ENCODE measurements at places on chromosomes 2 and 18.
A peak's percentile ranks its signal among the peaks of the same experiment; 100 is the strongest.

GRCh38 chr2:152240559-152241231 is 65.1 kb upstream of the STAM2 start:
- no peak for DNase-seq

DNA sequence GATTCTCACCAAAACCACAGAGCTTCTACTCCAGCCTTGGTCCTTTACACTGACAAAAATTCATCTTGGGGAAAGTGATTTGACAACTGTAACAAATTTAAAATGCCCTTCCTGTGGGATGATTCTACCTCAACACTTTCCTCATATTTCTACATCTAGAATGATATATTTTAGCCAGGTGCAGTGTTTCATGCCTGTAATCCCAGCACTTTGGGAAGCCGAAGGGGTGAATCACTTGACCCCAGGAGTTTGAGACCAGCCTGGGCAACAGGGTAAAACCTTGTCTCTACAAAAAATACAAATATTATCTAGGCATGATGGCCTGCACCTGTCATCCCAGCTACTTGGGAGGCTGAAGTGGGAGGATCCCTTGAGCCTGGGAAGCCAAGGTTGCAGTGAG is 408.6 kb downstream of the CDH7 start:
- no peak for DNase-seq

- DNase-seq: no peak
Measured at GRCh38 chr2:99067871-99068625, 73.5 kb upstream of the C2orf15 start.

- DNase-seq: no peak
Measured at GRCh38 chr2:113134717-113135116, 7.3 kb downstream of the IL1RN start.

GRCh38 chr2:65003037-65003436 is 13.8 kb downstream of the SLC1A4 start:
- DNase-seq: no peak

DNA sequence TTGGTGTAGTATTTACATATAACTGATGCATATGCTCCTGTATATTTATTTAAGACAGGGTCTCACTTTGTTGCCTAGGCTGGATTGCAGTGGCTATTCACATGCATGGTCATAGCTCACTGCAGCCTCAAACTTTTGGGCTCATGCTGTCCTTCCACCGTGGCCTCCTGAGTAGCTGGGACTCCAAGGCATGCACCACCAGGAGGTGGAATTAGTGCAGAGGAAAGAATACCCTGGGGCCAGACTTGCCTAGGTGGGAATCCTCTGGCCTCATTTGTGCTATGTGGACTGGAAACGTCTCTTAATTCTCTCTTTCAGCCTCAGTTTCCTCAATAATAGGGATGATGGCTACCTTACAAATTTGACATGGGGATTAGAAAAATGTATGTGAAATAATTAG is 2.3 kb downstream of the CEP192 start:
- no peak for DNase-seq

DNA sequence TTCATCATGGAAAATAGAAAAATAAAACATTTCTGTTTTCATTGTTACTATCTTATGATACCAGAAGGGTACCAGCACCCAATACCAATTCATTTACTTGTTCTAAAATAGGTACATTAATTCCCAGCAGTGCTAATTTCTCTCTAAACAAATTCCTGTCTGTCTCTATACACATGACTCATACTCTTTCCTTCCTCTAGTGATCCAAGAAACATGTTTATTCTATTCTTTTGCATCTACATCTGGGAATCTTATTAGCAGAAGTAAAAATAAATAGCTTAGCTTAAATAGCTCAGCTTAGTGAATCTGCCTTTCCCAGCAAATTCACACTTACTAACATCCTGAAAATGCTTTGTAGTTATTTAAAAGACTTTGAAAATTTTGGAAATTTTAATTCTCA is 84.5 kb upstream of the MAPRE2 start:
- no peak for DNase-seq

GRCh38 chr18:73245345-73245744 is 377.6 kb upstream of the NETO1 start:
- no peak for DNase-seq

DNA sequence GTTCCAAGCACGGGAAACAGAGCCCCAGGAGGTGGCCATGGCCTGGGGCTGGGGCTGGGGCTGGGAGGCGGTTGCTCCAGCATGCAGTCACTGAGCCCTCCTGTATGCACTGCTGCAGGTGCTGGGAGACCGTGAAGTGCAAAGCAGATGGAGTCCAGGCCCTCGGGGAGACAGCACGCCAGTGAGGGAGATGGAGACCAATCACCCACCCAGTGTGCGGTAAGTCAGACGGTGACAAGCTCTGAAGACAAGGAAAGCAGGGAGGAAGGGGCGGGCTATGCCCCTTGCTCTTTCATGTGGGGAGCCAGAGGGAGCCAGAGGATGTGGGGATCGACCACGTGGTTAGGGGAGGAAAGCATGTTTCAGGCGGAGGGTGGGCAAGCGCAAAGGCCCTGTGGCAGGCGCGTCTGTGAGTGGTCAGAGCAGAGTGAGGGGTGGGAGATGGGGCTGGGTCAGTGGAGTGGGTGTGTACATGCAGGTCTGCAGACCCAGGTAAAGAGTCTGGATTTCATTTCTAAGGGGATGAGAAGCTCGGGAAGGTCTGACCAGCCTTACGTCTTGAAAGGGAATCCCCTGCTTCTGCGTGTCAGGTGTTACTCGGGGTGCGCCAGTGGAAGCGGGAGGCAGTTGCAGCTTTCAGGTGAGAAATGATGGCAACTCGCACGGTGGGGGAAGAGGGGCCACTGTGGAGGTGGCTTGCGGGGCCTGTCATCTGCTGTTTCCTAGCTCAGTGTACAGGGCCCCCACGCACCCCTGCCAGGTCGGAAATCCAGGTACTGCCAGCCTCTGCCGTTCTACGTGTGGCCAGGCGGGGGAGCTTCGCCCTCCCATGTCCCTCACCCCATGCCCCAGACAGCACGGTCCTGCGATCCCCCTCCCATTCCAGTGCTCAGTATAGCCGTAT is 19.4 kb downstream of the RRM2 start:
- DNase-seq: peak; percentile 53

DNA sequence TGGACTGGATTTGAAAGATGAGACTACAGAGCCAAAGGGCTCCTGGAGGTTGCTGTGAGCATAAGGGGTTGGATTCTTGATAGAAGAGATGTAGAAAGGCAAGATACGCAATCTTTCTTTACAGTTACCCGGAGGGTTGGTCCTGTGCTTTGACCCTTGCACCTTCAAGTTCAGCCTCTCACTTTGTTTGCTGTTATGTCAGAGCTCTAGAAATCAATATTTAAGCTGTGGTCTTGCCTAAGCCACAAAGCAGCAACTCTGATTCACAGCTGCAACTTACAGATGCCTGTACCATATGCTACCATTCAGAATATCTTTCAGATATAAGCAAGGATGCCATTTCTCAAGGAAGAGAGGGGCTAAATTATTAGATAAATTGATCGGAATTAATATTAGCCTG is 943.1 kb upstream of the LRRTM1 start:
- no peak for DNase-seq

DNA sequence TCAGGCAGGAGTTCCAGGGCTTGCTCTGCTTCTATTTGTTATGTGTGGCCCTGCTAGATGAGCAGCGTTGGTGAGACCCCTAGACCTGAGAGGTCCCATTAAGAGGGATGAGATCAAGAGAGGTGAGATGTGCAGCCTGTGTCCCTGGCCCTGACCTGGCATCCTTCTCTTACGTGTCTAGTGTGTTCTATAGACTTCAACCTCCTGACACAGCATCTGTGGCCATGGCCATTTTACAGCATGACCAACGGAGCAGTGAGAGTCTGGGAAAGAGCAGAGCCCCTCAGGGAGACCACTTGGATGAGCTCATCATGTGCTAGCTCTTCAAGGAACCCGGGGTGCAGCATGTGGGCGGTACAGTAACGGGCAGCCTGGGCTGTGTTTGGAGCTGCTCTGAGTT is 32.7 kb upstream of the ASPRV1 start:
- no peak for DNase-seq

GRCh38 chr2:101440127-101440738 is 34.7 kb downstream of the RFX8 start:
- DNase-seq: no peak

GRCh38 chr18:63152096-63152495 is 167.5 kb downstream of the BCL2 start:
- DNase-seq: no peak

- DNase-seq: peak; percentile 37
Measured at GRCh38 chr2:131093696-131094462, 619 bp upstream of the FAM168B start.

DNA sequence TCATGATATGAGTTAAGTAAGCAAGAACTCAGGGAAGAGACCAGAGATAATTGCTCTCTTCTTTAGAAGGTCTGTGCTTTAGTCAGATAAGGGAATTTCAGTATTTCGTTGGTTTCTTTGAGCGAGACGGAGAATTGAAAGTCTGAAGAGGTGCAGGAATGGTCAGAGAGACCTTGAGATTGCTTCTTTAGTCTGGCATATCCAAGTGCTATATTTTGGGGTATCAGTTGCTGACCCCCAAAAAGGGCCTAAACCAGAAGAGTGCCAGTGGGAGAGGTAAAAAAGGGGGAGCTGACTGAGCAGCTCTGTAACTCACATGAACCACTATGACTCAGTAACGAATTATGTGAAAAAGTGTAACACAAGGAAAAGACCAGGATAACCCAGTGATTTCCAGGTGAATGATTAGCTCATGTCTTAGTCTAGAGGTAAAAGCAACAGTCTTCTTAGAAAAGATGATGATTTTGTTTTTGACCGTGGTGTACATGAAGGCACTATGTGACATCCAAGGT is 932.9 kb downstream of the TDRD15 start:
- DNase-seq: no peak

DNA sequence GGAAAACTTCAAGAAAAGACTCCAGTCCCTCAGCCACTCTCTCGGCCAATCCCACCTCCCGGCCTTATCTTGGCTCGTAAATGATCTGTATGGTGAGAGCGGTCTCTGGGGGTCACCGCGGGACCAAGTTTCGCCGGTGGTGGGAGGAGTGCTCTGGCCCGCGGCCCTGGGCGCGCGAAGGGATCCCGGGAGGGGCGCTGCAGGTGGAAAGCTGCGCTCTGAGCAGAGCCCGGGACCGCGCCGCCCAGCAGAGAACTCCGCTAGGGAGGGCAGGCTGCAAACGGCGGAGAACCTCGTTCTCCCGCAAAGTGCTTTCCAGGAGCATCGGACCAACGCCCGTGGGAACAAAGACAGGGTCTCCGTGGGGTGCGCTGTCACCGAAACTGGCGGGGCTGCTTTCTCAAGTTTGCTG is 622 bp downstream of the LRP2 start:
- peak; percentile 32 for DNase-seq

DNA sequence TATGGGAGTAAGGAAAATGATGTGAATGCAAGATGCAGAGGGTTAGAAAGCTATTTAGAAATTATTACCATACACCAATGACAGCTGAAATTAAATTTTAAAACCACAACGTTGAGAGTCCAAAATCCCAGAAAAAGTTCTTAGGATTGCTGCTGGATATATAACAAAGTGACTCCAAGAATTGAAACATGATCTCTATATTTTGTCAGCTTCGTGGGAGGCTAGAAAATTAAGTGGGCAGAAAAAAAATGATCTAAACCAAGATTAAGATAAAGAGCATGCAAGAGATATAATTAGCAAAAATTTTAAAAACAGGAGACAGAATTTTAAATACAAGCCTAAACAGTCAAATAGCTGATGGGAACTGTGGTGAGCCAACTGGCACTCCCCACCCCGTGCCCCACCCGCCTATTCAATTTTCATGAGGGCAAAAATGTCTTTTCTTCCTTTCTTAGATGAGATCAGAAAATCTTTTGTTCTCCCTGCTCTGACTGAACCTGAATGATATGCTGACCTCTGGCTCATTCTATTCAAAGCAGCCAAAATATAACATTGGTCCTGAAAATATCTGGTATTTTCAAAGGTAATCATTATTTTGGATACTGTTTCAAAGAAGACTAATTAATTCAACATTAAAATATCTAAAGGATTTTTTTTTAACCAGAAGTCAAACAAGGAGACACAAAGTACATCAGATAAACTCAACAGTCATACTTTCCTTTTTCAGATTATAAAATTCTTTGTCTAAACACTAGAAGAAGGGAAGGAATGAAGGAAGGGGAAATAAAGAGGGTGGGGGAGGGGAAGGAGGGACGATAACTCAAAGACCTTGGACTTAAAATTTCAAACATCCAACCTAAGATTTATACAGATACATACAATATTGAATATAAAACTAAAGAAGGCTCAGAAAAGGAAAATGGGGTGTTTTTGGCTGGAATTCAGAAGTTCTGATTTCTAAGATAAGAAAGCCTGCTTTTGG is 12.2 kb downstream of the KANSL3 start:
- DNase-seq: no peak

GRCh38 chr2:167212014-167212648 is 323.9 kb downstream of the XIRP2 start:
- peak; percentile 23 for DNase-seq

- DNase-seq: peak; percentile 20
Measured at GRCh38 chr2:186641807-186642321, 52.0 kb upstream of the FAM171B start.

DNA sequence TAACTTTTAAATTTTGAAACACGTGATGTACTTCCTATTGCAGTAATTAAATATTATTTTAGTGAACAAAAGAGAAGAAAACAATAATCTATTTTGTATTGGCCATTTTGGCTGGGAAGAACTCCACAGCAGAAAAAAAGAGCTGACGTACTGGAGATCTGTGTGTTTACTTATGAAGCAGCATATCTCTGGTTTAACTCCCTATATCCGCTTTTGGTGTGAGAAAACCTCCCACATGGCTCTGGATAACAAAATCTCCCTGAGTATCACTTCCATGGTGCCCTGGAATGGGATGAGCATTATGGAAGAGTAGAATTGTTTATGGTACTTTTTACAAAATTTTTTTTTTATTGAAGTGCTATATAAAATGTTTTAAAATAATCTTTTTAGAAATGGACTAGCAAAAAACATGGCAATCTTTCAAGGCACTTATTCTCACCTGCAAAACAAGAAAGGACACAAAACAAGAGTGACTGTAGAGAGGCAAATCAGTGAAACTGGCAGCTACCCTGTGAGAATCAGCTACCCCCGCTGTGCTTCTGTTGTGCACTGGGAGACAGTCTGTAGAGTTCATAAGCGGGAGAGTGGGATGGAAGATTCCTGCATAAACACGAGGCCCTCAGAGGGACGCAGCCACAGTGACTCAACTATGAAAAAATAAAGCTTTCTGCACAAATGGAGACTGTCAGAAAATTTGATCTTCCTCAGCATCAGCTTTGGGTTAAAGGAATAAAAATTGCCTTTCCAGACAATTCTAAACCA is 762.2 kb upstream of the HS6ST1 start:
- no peak for DNase-seq

GRCh38 chr2:128499367-128500137 is 180.9 kb upstream of the HS6ST1 start:
- DNase-seq: no peak

- no peak for DNase-seq
Measured at GRCh38 chr2:225994748-225995405, 595.4 kb downstream of the NYAP2 start.

- no peak for DNase-seq
Measured at GRCh38 chr18:57249883-57250282, 102.5 kb upstream of the ST8SIA3 start.

GRCh38 chr2:239302808-239303557 is 97.8 kb downstream of the HDAC4 start:
- DNase-seq: no peak

- no peak for DNase-seq
Measured at GRCh38 chr2:40096360-40096759, 317.3 kb upstream of the THUMPD2 start.

- no peak for DNase-seq
Measured at GRCh38 chr18:73848656-73849055, 299.0 kb downstream of the FBXO15 start.

Data from stimulated activated CD4-positive, alpha-beta T cell treated with anti-CD3 and anti-CD28 coated beads, Interleukin-15, amount 100 ng/mL, for 24 hours (primary cell).